ENCODE measurements at places on chromosomes 6 and 20.

- no peak for DNase-seq
Measured at GRCh38 chr20:37917461-37917860, 14.5 kb downstream of the VSTM2L start.

DNA sequence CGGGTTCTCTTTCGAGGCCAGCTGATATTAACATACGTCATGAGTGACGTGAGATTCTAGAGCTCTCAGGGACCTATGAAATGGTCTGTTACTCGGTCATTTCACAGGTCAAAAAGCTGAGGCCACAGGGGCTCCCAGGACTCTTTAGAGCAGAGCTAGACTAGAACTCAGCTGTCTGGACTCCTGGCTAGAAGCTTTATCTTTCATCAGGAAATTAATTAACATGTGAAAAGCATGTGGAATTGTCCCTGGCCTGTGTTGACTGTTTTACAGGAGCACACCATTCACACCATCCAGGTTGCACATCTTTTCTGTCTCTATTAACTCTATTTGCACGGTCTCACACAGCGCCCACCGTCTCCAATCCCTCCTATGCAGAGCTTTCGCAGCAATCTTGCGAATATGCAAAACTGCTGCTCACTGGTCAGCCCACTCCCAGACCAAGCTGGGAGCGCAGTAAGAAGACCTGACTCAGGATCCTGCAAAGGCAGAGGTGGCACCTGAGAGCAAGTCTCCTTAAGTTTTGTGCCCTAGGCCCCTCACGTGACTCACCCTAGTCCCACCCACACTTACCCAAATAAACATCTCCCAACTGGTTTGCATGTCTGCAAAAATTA, 522.5 kb downstream of the CD83 start:
- DNase-seq, result no peak

DNA sequence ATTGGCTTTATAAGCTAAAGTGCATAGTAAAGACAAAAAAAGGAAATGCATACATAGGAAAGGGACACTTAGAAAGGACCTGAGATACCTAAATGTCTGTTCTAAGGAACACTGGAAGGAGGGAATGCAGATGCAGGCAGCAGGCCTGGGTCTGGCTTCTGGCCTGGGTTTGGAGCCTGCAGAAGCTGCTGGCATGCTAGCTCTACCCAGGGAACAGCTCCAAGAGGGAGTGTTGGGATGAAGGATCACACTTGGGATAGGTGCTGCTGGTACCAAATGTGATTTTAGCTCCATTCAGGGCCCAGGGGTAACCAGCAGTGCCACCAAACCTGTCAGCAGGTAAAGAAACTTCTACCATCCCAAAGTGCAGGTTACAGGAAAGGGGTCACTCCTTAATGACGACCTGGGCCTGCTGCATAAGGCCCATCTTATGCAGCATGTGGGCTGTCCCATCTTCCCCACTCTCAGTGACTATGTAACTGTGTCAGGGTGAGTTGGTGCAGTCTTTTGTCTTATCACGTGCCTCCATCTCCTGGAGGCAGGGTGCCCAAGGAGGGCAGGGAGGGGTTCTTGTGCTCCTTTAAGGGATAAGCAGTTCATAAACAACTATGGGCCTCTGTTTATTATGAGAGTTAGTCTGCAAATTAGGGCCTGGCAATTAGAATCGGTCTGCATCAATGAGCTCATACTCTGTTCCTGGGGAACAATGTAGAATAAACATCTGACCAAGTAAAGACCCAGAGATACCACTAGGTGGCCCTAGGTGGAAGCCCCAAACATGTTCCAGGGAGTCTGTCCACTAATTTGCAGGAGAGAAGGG, 26.9 kb downstream of the DDX27 start:
- peak; percentile 37 for DNase-seq

- DNase-seq, result no peak
Measured at GRCh38 chr6:166542580-166542912, 43.9 kb downstream of the RAMACL start.

- no peak for DNase-seq
Measured at GRCh38 chr6:81026041-81026553, 726.4 kb downstream of the TENT5A start.

DNA sequence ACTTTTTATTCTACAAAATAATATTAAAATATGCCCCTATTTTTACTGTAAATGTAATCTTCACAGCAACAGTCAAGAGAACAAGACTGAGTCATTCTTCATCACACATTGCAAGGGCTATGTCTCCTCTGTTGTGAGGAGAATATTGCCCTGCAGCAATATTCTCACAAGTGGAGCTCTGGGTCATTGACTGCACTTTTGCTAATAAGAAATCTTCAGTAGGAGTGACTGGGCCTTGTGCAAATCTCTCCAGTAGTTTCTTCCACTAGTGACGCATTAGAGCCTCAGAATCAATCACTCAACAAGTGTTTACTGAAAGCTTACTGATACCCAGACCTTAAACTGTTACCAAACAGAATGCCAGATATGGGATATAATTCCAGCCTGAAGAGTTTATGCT, 49.1 kb downstream of the LAMA2 start:
- DNase-seq, result no peak

DNA sequence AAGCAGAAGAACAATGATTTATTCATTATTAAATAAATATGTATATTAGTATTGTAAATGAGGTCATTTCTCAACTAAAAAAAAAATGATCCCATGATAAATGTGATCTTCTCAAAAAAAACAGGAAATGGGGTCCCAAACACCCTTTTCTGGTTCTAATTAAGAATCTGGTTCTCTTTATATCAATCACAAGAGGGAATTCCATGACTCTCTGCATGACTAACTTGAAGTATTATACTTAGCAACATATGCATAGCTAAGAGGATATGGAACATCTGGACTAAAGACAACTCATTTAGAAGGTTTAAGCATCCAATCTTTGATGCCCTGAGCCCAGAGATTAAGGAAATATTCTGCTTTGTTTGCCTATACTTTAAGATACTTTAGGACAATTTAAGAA, 89.7 kb upstream of the EMILIN3 start:
- DNase-seq, result no peak

- no peak for DNase-seq
Measured at GRCh38 chr6:25174678-25175077, 104.5 kb upstream of the CARMIL1 start.

DNA sequence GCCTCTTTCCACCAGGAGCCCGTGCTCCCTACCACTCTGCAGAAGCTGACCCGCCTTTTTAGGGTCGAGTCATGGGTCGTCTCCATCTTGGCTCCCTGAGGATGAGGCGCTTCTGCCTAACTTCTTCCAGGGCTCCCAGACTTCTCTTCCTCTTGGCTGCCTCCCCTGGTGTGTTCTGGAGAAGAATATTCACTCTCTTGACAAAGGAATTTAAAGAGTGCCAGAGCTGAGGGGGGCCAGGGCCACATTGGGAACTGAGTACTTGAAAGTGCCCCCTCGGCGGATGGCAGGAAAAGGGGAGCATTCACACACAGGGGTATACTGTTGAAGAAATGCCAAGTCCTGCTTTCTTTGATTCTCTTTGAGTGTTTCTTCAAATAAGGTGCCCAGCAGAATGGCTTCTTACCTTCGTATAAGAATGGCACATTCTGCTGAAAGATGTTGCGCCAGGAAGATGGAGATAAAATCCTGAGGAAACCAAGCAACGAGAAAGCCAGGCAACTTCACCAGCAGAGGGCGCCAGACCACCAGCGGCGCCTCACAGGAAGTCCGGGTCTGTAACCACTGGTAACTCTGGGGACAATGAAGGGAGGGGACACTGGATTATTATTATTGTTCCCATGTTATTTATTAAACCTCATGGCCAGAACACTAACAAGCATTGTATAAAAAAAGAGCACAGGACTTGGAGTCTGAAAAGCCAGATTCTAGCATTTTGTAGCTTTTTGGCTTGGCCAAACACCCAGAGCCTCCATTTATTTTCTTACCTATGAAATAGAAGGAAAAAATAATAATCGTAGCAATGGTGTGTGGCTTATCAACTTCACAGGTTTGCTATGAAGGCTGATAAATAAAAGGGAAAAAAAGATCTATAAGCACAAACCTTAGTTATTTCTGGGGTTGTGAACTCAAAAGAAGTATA, 176.7 kb downstream of the HACE1 start:
- peak; percentile 86 for DNase-seq

DNA sequence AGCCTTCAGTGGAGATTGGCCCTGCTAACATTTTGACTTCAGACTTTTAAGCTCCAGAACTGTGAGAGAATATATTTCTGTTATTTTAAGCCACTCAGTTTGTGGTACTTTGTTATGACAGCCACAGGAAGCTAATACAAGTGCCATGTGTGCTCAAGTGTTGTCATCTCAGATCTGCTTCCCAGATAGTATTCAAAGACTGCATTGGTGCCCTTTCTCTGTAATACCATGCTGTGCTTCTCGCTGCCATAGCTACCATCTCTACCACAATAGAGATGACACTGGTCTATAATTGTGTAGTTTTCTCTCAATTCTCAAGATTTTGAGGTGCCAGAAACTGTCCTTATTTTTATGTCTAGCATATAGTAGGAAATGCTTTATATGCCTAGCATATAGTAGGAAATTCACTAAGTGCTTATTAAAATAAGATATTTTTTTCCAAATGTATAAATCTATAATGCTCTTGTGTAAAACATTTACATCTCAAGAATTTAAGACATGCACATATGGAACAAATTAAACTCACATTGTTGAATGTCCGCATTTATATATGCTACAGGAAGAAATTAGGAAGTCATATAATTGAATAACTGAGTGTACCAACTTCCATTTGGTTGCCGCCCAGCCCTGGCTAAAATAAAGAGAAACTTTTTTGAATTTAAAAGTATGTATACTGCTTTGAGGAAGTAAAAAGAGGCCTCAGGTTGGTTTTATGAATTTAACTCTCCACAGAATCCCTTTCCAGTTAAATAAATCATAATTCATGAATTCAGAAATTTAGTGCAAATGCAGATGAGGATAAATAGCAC, 77.6 kb downstream of the TPBG start:
- DNase-seq, result no peak

DNA sequence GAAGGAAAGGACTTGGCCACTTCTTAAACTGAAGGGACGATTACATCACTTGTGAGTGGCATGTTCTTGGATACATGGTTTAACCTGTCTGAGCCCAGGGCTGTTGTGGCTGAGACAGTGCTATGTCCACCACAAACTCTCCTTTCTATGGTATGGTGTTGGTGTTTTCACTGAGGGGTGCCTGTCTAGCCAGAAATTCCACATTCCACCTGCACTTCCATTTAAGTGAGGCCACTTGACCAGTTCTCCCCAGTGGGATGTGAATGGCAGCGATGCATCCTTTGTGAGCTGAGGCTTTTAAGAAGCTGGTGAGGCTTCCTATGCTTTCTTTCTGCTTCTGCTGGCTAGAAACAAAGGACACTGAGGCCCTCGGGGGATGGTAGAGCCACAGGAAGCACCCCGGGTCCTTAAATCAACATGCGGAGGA, 151.4 kb upstream of the CHD6 start:
- no peak for DNase-seq

DNA sequence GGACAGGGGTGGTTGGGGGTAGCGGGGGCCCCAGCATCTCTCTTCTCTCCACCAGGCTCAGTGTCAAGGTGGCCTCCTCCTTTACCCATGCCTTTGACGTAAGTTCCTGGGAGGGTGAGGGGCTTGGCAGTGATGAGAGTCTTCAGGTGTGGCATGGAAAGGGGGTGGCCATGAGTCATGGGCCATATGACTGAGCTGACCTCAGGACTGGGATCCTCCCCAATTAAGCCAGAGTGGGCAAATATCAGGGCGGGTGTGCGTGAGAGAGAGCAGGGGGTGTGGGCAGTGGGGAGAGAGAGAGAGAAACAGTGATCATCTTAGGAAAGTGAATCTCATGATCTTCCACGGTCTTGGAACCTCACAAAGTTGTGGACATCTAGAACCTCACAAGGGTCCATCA, 8.2 kb upstream of the BPIFB4 start:
- no peak for DNase-seq

- no peak for DNase-seq
Measured at GRCh38 chr6:96861588-96861987, 24.3 kb upstream of the GPR63 start.

- DNase-seq, result peak; percentile 17
Measured at GRCh38 chr20:45782890-45783289, 8.8 kb downstream of the WFDC3 start.

GRCh38 chr20:16864069-16864468, 115.9 kb downstream of the OTOR start:
- DNase-seq, result no peak

GRCh38 chr6:129645106-129645829, 64.7 kb downstream of the ARHGAP18 start:
- DNase-seq, result no peak

DNA sequence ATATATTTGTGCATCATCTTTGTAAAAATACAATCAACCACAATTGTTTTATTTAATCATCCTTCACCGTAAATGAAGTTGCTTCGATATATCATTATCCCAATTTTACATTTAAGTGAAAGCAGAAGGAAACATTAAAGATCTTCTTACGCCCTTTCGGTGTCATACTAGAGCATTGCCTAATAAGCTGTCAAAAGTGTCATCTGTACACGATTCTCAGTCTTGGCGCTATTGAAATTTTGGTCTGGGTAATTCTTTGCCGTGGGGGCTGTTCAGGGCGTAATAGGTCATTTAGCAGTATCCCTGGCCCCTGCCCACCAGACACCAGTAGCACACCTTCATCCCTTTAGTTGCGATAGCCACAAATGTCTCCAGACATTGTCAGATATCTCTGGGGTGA, 40.4 kb upstream of the TMEM170B start:
- no peak for DNase-seq

GRCh38 chr6:15621203-15622044, 41.4 kb downstream of the DTNBP1 start:
- peak; percentile 45 for DNase-seq

GRCh38 chr6:90468080-90468479, 118.8 kb downstream of the MAP3K7 start:
- DNase-seq, result peak; percentile 70

- no peak for DNase-seq
Measured at GRCh38 chr6:32182555-32182981, 1.5 kb downstream of the AGER start.

DNA sequence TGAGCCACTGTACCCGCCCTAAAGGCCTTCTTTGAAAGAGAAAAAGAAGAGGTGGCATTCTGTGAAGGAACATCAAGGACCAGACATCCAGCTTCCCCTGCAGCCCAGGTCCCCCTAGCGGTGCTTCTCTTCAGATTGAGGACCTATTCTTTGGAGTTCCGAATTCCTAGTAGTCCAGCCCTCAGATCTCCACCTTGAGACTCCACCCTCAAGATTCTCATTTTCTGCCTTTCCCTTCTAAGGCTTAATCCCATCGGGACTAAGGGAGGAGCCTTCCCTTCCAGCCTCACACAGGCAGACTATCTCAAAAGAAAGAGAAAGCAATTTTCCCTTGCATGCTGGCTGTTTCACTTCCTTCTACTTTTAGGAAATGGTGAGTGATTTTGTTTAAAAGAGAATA, 32.5 kb downstream of the MUC22 start:
- DNase-seq, result peak; percentile 57

DNA sequence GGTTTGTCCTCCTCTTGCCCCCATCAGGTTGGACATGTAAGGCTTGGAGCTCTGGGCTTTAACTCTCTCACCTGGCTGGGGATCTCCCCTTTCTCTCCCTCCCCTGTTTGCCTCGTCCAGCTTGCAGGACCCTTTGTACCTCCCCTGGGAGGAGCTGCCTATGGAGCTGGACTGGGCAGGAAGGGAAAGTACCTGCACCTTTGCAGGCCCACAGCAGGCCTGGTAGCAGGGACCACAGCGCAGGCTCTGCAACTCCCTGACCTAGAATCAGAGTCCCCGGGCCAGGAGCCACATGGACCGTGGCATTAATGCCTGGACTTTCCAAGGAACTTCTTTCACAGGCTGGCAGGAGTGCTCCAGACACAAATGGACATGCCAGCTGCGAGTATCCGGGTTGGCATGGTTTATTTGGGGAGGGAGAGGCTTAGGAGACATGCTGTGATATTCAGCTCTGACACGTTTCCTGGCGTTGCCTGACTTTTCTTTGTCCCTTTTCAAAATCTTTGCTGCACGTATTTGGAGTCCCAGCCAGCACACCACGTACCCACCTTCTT, 268.5 kb upstream of the EXOC2 start:
- DNase-seq, result no peak
